ENCODE measurements at places on chromosomes 6 and 20.

DNA sequence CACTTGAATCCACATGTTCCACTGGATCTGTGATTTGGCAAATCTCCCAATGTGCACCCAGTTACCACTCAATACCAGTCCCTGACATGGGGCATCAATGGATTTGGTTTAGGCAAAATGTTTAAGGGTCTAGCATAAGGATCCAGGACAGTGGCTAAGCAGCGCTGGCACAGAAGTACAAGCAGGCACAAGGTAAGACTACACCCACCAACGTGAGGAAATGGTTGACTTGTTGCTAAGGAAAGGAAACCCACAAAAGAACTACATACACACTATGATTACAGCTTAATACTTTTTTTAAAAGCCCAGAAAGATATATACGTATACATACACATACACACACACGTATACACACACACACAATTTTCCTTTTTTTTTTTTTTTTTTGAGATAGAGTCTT, 79.0 kb downstream of the DNAAF9 start:
- H3K27ac ChIP-seq: no peak overlapping the region
- H3K27me3 ChIP-seq: no peaks in the 10 kb centered on the region
- H3K36me3 ChIP-seq: no peaks in the 10 kb centered on the region
- DNase-seq: no peak
- H3K4me3 ChIP-seq: no peak overlapping the region
- H3K4me1 ChIP-seq: no peaks in the 10 kb centered on the region

DNA sequence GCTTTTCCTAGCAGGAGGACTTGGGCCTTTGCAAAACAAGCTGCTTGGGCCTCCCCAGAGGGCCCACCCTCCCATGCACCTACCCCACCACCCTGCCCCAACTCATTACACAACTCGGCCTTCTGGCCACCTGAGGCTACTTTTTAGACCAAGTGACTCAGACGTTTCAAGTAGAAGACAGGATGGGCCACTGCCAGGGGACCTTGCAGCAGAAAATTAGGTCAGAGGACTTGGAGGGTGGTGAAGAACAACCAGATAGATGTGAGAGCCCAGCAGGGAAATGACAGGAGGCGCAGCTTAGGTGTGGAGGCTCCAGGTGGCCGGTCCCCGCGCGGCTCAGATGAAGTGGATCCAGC, 1.4 kb downstream of the PPP1R3D start:
- no peaks in the 10 kb centered on the region for H3K36me3 ChIP-seq
- H3K4me1 ChIP-seq: peaks cover 10% of the 10 kb centered on the region
- H3K4me3 ChIP-seq: peak overlapping the region; percentile 99
- no peak overlapping the region for H3K27ac ChIP-seq
- H3K27me3 ChIP-seq: no peaks in the 10 kb centered on the region

GRCh38 chr20:5140195-5140594, 13.4 kb downstream of the CDS2 start:
- no peaks in the 10 kb centered on the region for H3K27me3 ChIP-seq
- no peaks in the 10 kb centered on the region for H3K36me3 ChIP-seq
- no peak overlapping the region for H3K27ac ChIP-seq
- no peak overlapping the region for H3K4me3 ChIP-seq
- peaks cover 19% of the 10 kb centered on the region for H3K4me1 ChIP-seq

GRCh38 chr6:117352466-117353081, 73.2 kb downstream of the ROS1 start:
- no peaks in the 10 kb centered on the region for H3K27me3 ChIP-seq
- no peak for DNase-seq
- H3K4me1 ChIP-seq: no peaks in the 10 kb centered on the region
- H3K4me3 ChIP-seq: no peak overlapping the region

- H3K4me3 ChIP-seq: no peak overlapping the region
- H3K36me3 ChIP-seq: no peaks in the 10 kb centered on the region
- peaks cover 1% of the 10 kb centered on the region for H3K27me3 ChIP-seq
- H3K27ac ChIP-seq: no peak overlapping the region
- H3K4me1 ChIP-seq: no peaks in the 10 kb centered on the region
- DNase-seq: no peak
Measured at GRCh38 chr20:20993372-20993771, 112.8 kb downstream of the LINC00237 start.

GRCh38 chr6:10668126-10668917, 26.1 kb downstream of the C6orf52 start:
- no peaks in the 10 kb centered on the region for H3K36me3 ChIP-seq
- no peaks in the 10 kb centered on the region for H3K27me3 ChIP-seq
- H3K4me3 ChIP-seq: no peak overlapping the region

- DNase-seq: no peak
- no peaks in the 10 kb centered on the region for H3K27me3 ChIP-seq
- H3K27ac ChIP-seq: no peak overlapping the region
Measured at GRCh38 chr20:444862-445426, 17.4 kb downstream of the TBC1D20 start.

DNA sequence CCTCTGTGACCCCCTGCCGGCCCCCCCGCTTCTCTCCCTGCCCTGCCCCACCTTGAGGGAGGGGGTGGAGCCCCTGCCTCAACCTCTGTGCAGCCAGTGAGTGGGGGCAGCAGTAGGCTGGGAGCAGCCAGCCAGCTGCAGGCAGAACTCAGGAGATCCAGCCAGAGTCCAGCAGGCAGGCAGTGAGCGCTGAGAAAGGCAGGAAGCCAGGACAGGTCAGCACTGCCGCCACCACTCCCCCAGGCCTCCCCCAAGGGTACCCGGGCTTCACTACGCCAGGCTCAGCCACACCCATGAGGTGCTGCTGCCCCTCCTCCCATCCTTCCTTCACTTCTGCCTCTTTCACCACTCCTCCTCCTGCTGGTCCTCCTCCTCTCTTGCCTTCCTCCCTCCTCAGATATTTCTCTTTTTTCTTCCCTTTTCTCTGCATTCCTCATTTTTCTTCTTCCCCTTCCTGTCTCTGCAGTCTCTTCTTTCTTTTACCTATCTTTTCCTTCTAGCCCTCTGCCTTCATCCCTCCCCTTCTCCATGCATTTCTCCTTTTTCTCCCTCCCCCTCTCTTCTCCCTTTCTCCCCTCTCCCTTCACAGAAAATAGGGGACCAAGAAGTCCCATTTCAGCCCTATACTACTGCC, 11.5 kb downstream of the TMEM63B start:
- H3K4me3 ChIP-seq: no peak overlapping the region
- DNase-seq: no peak
- no peaks in the 10 kb centered on the region for H3K27me3 ChIP-seq
- no peaks in the 10 kb centered on the region for H3K36me3 ChIP-seq
- H3K4me1 ChIP-seq: no peaks in the 10 kb centered on the region

DNA sequence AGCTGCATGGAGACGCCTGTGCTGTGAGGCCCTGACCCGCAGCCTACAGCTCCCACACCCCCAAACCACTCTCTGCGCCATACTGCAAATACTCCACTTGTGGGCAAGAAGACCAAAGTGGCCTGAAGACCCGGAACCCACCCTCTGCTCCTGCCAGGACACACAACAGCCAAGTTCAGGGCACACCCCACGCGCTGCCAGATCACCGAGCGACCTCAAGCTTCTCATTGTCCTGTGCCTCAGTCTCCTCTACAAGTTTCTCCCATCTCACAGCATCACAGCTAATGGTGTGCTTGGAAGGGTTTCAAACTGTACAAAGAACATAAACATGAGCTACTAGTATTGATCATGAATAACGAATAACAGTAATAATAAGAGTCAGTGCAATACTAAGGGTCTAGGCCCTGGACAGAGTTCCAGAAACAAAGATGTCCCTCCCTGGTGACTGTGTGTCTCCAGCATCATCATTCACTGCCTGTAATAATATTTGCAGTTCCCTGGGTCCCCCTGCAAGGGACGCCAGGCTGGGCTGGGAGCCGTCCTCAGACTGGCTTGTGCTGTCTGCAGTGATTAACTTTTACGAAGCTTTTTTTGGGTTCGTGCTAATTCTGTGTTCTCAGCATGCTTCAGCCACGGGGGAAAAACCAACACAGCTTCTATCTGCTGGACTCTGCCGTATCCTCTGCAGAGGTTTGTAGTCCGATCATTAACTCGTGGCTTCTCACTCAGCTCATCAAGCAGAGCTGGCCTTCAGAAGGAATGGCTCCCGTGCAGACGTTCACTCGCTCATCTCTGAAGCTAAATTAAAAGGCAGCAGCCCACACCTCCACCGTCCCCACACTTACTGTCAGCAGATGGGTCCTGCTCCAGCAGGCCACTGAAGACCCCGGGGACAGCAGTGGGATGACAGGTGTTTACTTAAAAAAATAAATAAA, 81.6 kb upstream of the MPC1 start:
- no peak for DNase-seq
- no peak overlapping the region for H3K27ac ChIP-seq
- H3K27me3 ChIP-seq: no peaks in the 10 kb centered on the region
- H3K4me3 ChIP-seq: no peak overlapping the region
- H3K4me1 ChIP-seq: no peaks in the 10 kb centered on the region
- H3K36me3 ChIP-seq: no peaks in the 10 kb centered on the region

- no peaks in the 10 kb centered on the region for H3K27me3 ChIP-seq
- H3K27ac ChIP-seq: no peak overlapping the region
- no peak overlapping the region for H3K4me3 ChIP-seq
- no peaks in the 10 kb centered on the region for H3K4me1 ChIP-seq
Measured at GRCh38 chr6:40398810-40399477, 188.2 kb downstream of the LRFN2 start.

DNA sequence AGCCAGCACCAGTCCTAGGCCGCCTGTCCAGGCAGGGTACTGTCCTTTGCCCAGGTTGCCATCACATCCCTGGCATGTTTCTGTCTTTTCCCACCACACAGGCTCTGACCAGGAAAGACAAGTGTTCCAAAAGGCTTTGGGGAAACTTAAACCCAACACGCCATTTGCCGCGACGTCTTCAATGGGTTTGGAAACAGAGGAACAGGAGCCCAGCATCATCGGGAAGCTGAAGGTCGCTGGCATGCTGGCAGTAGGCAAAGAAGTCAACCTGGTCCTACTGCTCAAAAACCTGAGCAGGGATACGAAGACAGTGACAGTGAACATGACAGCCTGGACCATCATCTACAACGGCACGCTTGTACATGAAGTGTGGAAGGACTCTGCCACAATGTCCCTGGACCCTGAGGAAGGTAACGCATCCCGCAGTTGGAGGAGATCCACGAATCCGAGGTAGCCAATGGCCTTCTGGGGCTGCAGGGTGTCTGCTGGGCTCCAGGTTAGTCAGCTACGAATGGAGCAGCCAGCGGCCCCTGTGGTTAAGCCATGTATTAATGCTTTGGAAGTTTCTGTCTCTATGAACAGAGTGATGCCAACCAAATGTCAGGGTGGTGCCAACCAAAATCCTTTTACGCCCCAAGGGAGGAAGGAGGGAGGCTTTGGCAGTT, 36.2 kb downstream of the TGM3 start:
- H3K27ac ChIP-seq: no peak overlapping the region
- no peak overlapping the region for H3K4me3 ChIP-seq
- H3K4me1 ChIP-seq: no peaks in the 10 kb centered on the region
- no peak for DNase-seq
- H3K36me3 ChIP-seq: no peaks in the 10 kb centered on the region

GRCh38 chr20:24809606-24810005, 139.5 kb upstream of the CST7 start:
- no peak overlapping the region for H3K4me3 ChIP-seq
- no peaks in the 10 kb centered on the region for H3K4me1 ChIP-seq

GRCh38 chr6:40523505-40524172, 63.5 kb downstream of the LRFN2 start:
- no peak for DNase-seq
- H3K4me1 ChIP-seq: no peaks in the 10 kb centered on the region

DNA sequence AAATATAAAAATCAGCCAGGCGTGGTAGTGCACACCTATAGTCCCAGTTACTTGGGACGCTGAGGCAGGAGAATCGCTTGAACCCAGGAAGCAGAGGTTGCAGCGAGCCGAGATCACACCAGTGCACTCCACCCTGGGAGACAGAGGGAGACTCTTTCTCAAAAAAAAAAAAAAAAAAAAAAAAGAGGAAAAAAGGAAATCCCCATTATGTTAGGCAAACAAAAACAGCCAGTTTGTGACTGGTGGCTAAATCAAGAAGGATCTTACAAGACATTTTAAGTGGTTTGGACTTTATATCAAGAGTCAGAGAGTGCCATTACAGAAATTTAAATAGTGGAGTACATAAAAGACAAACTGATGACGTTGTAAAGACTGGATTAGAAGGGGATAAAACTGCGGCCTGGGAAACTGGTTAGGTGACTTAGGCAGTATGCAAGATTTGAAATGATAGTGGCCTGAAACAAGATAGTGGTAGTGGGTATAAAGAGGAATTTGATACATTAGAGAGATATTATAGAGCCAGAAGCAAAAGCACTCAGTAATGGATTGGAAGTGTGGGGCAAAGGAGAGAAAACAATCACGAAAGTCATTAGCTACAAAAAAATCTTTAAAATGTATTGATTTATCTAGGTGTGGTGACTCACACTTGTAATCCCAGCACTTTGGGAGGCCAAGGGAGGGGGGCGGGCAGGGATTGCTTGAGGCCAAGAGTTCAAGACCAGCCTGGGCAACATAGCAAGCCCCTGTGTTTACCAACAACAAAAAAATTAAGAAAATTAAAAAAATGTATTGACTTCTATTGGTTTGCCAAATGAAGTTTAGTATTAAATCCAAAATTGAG, 1.7 kb upstream of the MYO6 start:
- no peaks in the 10 kb centered on the region for H3K36me3 ChIP-seq
- H3K27me3 ChIP-seq: no peaks in the 10 kb centered on the region
- H3K4me1 ChIP-seq: peaks cover 6% of the 10 kb centered on the region
- no peak for DNase-seq
- no peak overlapping the region for H3K4me3 ChIP-seq

DNA sequence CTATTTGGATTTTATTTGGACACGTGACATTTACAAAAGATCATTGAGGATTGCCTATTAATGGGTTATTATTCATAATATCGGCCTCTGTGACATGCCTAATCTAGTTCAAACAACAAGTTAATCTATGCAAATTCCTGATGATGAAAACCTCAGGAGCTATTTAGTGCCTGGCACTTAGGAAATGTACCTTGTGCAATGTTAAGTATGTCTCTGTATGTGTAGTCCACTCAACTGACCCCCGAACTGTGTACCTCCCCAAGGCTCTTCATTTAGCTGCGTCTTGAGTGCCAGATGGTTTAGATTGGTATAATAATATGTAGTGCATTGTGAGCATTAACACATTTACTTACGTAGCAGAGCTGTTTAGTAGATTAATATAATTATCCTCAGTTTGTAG, 6.9 kb downstream of the LAMA2 start:
- no peaks in the 10 kb centered on the region for H3K27me3 ChIP-seq
- H3K27ac ChIP-seq: no peak overlapping the region
- DNase-seq: no peak
- H3K36me3 ChIP-seq: no peaks in the 10 kb centered on the region

DNA sequence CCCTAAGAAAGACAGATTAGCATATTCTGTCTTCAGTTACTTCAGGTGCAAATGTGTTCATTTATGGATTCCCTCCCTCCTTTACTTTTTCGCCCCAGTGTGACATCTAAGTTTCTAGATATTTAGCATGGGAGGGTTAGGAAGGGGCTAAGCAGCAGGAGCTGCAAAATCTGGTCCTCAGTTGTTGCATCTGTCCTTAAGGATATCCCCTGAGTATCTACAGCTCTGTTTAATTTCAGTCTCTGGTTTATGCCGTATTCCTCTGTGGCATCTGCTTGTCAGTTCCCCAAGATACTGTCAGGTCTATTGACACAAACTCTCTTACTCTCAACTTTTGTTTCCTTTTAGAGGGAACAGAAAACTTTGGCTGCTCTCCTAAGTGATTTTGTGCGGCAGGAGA, 754.6 kb upstream of the MAP3K7 start:
- H3K4me3 ChIP-seq: no peak overlapping the region
- no peaks in the 10 kb centered on the region for H3K4me1 ChIP-seq
- H3K36me3 ChIP-seq: no peaks in the 10 kb centered on the region
- H3K27me3 ChIP-seq: no peaks in the 10 kb centered on the region
- DNase-seq: no peak

All from GM12878 (cell line).